ENCODE measurements at places on chromosomes 5 and 9.

DNA sequence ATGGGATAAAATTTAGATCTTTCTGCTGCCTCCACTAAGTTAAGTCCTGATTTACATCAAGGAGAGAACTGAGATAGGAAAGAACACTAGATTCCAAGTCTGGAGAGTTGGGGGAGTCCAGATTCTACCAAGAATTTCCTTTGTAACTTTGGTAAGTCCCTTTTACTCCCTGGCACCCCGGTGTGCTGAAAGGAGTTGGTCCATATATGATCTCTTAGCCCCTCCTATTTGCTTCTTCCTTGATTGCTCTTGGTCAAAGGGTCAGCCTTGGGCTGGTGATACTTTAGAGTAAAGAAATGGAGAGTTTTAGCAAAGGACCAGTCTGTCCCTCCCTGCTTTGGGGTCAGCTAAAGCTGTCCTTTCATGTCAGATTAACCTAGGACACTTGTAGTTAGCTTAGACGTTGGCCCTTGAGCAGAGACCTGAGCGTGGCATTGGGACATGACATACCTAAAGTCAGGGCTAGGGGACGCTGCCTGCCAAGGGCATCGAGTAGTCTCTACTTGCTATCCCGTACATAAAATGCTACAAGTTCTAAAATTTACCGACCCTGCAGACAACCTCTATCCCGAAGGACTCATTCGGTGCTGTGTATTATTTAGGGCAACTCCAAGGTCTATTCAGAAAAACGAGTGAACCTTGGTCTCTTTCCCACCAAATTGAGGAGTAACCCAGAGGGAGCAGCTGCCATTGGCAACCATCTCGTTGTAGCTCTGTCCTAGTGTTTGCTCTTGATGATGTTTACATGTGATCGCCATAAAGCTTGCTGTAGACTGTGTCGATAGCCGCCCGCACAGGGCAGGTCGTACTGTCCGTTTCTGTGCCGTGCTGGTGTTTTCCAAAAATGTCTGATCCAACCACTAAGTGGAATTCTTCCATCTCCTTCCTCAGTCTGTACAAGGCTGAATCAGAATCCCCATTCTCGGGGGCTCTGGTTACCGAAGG, 94.4 kb downstream of the PDE6A start:
- DNase-seq: no peak

DNA sequence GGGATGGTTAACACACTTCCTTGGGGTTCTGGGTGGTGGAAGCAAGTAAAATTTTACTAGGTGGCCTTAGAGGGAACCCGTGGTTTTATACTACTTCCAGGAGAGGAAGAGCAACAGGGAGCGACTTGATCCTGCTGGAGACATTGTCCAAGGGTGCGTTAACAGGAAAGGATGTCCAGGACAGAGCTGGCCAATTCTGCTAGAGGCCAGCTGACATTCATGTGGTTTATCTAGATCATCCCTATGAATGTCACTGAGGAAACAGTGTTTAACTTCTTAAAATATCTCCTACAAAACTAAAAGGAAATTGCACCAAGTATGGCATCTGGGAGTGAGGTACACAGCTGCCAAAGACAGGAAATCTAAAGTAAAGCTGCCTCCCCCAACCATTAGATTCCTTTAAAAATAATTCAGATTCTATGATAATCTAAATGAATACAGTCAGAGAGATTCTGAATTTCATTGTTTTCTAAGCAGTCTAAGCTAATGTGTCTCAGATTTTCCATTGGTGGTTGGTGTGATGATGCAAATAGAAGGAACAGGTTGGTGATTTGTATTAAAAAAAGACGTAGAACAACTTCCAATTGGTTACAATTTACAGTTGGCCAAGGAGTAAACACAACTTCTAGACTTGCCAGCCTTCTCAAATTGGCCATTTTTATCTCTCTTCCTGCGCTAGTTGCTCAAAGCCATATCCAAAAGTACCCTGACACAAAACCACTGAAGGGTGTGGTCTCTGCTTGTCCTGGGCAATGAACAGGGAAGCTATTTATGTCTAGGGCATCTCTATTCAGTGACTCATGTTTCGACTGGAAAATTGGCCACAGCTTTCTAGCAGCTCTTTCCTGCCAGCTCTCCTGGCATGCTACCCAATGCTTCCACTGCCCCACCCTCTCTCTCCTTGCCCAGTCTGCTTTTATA, 574.7 kb upstream of the MEF2C start:
- no peak for DNase-seq

DNA sequence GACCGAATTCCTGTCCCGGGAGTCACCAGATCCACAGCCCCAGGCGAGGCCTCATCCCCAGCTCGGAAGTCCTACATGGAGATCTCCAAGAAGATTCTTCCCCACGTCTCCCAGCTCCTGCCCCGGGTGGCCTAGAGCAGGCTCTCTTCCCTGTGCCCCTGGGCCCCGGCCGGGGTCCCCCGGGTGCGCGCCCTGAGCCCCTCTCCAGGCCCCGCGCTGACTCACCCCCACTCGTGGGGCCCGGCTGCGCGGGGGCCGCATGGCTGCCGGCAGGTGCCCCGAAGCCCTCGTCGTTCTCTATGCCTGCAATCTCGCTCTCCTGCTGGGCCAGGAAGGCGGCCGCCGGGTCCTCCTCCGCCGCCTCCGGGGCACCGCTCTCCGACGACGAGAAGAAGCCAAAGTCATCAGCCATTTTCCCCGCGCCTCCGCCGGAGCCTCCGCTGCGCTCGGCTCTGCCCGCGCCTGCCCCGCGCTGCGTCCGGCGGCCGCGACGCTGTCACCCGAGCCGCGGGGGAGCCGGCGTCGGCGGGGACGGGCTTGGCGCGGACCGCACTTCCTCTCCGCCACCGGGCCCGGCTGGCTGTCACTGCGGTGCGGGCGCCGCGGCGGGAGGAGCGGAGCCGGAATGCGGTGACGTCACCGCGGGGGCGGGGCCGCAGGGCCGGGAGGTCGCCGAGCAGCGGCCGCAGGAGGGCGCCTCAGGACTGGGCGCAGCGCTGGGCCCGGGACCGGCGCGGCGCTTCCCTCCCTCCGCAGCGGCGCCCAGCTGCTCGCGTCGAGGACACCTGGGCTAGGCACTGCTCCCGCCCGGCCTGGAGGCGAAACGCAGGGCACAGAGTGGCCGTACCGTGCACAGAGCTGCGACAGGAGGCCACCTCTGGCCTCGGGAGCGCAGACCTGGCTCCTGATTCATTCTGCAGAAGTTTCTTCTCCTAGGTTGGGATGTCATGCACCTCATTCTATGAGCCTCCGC, at the start of gene CLTB:
Gene CLTB, minus strand, starts transcription at position 588 of the 973 bp plus-strand sequence. Its CDS starts 176 bp downstream, at position 412.
- peak; percentile 85 for DNase-seq

DNA sequence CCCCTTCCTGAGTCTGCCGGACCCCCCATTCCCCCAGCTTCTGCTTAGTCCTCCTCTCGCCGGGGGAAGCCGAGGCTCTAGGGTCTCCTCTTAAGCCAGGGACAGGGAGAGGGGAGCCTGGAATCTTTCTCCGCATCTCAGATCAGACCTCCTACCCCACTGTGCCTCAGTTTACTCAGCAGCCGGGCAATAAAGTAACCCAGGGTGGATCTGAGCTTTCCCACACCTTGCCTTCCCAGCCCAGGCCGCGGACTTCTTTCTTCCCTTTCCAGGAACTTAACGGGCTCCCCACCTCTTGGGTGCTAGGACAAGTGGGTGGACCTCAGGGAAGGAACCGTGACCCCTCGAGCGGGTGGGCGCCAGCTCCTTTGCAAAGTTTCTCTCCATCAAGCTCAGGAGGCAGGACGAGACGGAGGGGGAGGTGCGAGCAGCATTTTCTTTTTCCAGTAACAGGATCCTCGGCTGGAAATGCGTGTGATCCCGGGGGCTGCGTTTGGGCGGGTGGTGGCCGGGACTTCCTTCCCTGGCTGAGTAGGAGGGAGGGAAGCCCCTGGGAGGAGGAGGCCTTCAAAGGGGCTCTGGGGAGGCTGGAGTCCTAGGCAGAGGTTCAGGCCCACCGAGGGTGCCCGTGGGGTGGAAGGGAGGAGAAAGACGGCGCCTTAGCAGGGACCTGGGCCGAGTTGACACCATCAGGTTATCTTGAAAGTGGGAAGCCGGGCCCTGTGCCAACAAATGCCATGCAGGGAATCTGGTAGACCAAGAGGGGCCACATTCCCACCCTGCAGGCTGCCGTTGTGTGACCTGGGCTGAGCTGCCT, 795 bp downstream of the DAB2IP start:
- no peak for DNase-seq

- no peak for DNase-seq
These were observed 4.9 kb downstream of the NEK6 start for GRCh38 chr9:124262649-124262972.

GRCh38 chr9:130741024-130741305, 47.4 kb downstream of the EXOSC2 start:
- no peak for DNase-seq

GRCh38 chr9:127452691-127453090, 1.4 kb downstream of the LRSAM1 start:
- no peak for DNase-seq

DNA sequence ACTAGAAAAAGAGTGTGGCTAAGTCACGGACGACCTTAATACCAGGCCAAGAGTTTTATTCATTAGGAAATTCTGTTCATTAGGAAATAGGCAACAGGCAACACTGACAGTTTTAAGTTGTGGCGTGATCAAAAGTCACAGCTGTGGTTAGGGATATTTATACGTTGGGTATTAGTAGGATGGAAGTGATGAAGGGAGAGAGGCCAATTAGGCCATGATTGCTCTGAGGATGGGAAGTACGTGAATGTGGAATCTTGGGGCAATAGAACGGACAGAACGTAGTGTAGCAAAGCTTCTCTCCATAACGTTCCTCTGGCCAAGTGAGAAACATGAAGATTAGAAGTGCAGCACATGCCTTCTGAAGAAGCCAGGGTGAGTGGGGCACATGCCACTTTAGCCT, 290.1 kb upstream of the ZNF608 start:
- no peak for DNase-seq

GRCh38 chr9:137295238-137295811, 6.7 kb downstream of the NRARP start:
- DNase-seq: peak; percentile 64

GRCh38 chr9:25322142-25322541, 356.1 kb downstream of the TUSC1 start:
- DNase-seq: no peak

GRCh38 chr5:64570395-64570996, 64.7 kb downstream of the RGS7BP start:
- DNase-seq: no peak

- DNase-seq: peak; percentile 69
These were observed 63.3 kb downstream of the FREM1 start for GRCh38 chr9:14846871-14847311.

- no peak for DNase-seq
These were observed 165.5 kb upstream of the NFIL3 start for GRCh38 chr9:91589101-91589553.

GRCh38 chr9:135550344-135550918, 4.5 kb downstream of the OBP2A start:
- no peak for DNase-seq

GRCh38 chr9:137634016-137634415, 15.2 kb downstream of the EHMT1 start:
- DNase-seq: no peak

- DNase-seq: no peak
These were observed 8.1 kb downstream of the HBEGF start for GRCh38 chr5:140338336-140338735.

DNA sequence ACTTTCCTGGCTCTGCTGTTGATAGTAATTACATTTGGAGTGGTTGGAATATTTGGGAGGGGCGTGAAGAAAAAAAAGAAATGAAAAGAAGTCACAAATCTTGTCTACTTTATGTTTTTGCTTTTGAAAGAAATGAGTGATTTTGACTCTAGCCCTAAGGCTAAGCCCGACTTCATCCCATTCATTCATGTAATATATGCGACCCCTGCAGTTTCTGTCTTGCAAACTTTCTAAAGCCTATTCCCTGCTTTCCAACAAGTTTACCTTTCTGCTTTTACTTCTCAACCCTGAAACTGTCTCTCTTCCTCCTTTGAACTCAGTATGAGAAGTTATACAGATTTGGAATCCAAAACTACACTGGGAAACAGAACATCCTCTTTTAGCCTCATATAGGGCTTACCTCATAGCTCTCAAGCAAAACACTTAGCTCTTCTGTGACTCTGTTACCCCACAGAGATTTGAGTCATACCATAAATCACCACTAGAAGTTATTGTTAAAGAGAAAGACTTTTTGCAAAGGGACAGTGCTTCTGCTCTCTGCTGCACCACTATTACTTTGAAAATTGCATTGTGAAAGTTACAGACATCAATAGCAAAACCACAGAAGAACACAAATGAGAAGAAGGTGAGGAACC, 1.6 kb downstream of the CFAP95 start:
- no peak for DNase-seq

DNA sequence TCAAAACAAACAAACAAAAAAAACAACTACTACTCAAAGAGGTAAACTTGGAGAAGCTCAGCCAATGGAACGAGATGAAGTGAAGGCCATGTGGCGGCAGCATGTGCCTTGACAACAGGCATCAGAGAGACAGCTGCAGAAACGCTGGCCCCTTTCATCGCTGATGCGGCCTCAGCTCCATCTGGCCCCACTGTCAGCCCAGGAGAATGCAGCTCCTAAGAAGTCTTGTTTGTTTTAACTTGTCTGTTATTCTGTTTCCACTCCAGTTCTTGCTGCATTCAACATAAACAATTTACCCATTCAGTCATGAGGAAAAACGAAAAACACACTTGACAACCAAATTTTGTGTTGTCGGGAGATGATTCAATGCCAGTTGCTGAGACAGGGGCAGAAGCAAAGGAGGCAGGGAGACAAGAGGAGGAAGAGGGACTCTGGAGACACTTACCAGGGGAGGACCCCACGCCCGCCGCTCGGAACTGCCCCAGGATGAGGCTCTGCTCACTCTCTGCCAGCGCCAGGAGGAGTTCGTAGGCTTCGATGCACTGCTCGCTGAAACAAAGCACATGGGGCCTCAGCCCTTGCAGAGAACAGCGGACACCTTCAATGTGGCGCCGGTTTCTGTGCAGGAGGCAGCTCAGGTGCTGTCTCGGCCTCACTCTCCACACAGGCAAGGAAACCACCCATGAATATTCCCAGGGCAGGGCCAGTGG, 91.2 kb downstream of the DCP2 start:
- DNase-seq: no peak

DNA sequence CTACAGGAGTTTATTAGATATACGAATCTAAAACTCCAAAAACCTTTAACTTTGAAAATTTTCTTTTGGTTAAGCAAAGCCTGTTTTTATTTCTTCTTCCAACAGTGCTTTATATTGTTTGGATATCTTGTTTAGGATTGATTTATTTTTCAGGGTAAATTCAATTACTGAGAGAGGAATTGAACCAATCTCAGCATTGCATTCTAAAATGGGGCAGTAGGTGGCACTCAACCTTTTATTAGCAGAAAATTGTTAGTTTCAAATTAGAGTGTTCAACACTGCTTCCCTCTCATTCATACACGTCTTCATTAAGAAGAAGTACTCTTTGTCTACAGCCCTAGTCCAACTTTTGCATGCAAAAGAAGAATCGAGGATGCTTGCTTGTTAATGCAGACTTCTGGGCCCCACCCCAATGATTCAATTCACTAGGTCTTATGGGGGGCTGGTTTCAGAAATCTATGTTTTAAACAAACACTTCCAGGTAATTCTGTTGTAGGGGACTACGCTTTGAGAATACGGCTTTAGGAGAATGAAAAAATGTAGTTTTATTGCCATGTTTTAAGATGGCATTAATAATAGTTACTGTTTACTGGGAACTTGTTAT, 26.6 kb downstream of the MRPL22 start:
- no peak for DNase-seq

Measured in activated T-cell treated with anti-CD3 and anti-CD28 coated beads, Interleukin-2, amount 50 U/mL, for 72 hours (primary cell).